Upper lobe of left lung (tissue), 6 donors: ENCODE measurements at places on chromosomes 4 and X. TPM values are rescaled to one million over a fixed set of nuclear protein-coding genes. Genes with fewer than 3 reads are reported as not detected.

DNA sequence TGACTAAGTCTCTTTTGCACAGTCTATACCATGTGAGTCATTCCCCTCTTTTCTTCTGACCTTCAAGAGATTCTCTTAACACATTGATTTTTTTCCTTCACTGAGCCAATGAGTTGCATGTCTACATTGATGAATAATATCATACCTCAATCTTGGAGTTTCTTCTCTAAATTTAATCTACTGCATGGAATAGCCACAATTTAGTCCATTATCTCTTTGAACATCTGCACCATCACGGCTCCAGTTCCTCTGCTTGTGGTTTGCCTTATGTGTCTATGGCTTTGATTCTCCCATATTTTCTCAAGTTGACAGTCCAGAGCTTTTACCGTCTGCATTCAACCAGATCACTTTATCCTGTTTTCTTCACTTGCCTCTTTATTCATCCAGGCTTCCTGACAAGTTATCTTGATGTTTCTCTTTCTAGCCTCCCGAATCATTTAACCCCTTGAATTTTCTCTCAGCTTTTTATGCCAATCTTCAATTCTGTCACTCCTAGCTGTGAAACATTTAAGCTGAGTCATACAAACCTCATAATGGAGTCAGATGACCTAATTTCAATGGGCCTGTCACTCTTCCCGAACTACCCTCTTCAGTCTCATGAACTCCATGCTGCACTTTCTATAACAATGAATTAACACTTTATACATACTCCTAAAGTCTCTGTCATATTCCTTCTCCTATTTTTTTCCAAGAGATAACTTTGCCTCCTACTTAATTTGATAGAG lies 222.3 kb downstream of the CPE start:
- no peaks in the 10 kb centered on the region for H3K4me1 ChIP-seq
- H3K4me3 ChIP-seq = no peak overlapping the region
- no peak for DNase-seq
- no peak overlapping the region for H3K27ac ChIP-seq
- H3K36me3 ChIP-seq = no peaks in the 10 kb centered on the region
- no peaks in the 10 kb centered on the region for H3K27me3 ChIP-seq

- H3K4me1 ChIP-seq = no peaks in the 10 kb centered on the region
- H3K4me3 ChIP-seq = no peak overlapping the region
- no peaks in the 10 kb centered on the region for H3K27me3 ChIP-seq
- H3K36me3 ChIP-seq = no peaks in the 10 kb centered on the region
- H3K27ac ChIP-seq = no peak overlapping the region
Measured at GRCh38 chrX:15564981-15565579, 35.7 kb downstream of the ACE2 start.

DNA sequence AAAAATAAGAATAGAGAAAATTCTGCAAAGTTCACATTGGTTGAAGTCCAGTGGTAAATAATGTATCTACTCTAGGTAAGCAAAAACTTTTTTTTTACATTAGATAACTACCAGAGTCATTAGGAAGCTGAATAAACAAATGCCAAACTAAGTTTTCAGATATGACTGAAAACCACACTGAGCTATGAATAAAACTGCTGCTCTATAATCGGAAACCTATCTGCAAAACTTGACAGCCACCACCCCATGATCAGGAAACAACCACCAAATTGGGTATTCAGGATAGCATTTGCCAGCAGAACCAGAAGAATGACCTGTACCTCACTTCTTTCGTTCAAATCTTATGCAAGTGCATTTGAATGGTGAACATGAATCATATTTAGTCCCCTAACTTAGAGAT lies 173.0 kb upstream of the TET2 start:
- no peaks in the 10 kb centered on the region for H3K27me3 ChIP-seq
- no peaks in the 10 kb centered on the region for H3K4me1 ChIP-seq
- no peak overlapping the region for H3K27ac ChIP-seq
- no peak overlapping the region for H3K4me3 ChIP-seq
- H3K36me3 ChIP-seq = no peaks in the 10 kb centered on the region

- H3K27ac ChIP-seq = peak overlapping the region; percentile 62
- H3K4me3 ChIP-seq = no peak overlapping the region
- DNase-seq = no peak
- peaks cover 7% of the 10 kb centered on the region for H3K4me1 ChIP-seq
- no peaks in the 10 kb centered on the region for H3K36me3 ChIP-seq
Measured at GRCh38 chrX:21972721-21973120, 32.2 kb downstream of the SMS start.

Gene CXCL1
- total RNA-seq = 40.0 TPM

- no peak for DNase-seq
- no peak overlapping the region for H3K4me3 ChIP-seq
- no peaks in the 10 kb centered on the region for H3K27me3 ChIP-seq
- H3K36me3 ChIP-seq = no peaks in the 10 kb centered on the region
- no peak overlapping the region for H3K27ac ChIP-seq
Measured at GRCh38 chr4:100938698-100939097, 408.6 kb downstream of the PPP3CA start.

- no peaks in the 10 kb centered on the region for H3K27me3 ChIP-seq
- no peak for DNase-seq
- no peak overlapping the region for H3K27ac ChIP-seq
Measured at GRCh38 chrX:145751943-145752342, 65.7 kb upstream of the SLITRK2 start.

DNA sequence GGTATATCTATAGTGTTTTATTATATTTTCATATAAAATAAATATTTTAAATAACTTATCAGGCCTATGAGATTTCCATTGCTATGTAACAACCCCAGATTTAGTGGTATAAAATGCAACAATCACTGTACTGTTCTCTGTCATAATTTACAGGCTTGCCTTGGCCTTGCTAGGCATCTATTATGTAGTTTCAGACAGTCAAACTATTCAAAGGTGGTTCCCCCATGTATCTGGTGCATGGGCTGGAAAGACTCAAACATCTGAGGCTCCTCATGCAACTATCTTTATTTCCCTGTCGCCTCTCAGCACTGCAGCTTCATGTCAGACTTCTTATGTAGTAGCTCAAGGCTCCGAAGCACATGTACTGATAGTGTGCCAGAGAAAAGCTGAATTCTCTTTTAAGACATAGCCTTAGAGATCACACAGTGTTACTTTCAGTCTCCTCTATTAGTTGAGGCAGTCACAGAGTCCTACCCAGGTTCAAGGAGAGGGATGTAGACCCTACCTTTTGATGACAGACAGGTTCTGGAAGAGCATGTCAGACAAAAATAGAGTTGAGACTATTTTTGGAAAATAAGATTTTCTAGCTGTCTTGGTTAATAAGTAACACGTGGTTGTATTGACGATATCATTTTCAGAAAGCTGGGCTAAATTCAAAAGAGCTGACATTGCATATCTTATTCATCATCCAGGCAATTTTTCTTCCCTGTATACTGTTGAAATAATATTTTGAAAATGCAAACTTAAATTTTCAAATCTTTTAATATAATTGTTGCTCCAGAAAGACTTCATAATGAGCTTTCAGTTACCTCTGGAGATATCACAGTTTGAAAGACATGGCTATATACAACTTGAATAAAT lies 19.4 kb downstream of the MTTP start:
- H3K27me3 ChIP-seq = no peaks in the 10 kb centered on the region
- no peaks in the 10 kb centered on the region for H3K36me3 ChIP-seq
- no peak for DNase-seq
- no peaks in the 10 kb centered on the region for H3K4me1 ChIP-seq

DNA sequence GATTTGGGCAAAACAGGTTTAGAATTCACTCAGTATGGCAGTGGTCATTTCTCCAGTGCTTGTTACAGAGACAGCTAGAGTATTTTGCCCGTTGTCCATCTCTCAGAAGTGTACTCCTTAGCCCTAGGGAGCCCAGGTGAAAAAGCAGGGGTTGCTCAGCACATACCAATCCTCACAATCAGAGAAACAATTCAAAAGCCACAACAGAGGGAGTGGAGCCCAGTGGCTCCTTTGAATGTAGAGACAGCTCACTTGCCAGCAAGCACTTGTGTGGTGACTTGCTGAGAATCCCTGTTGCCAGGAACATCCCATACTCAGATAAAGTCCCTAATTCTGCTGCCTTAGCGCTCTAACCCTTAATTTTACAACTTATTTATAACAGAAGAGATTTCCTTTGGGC lies 1488.3 kb downstream of the RPA4 start:
- H3K4me1 ChIP-seq = no peaks in the 10 kb centered on the region
- H3K4me3 ChIP-seq = no peak overlapping the region
- no peaks in the 10 kb centered on the region for H3K27me3 ChIP-seq
- no peak overlapping the region for H3K27ac ChIP-seq
- no peaks in the 10 kb centered on the region for H3K36me3 ChIP-seq

GRCh38 chr4:44447563-44448504 lies 775 bp downstream of the KCTD8 start:
- no peaks in the 10 kb centered on the region for H3K36me3 ChIP-seq
- peaks cover 32% of the 10 kb centered on the region for H3K27me3 ChIP-seq
- peak; percentile 81 for DNase-seq
- peak overlapping the region; percentile 46 for H3K4me3 ChIP-seq

Gene LARP7
- 46.0 TPM for total RNA-seq

Gene RIPPLY1
- total RNA-seq = not detected

DNA sequence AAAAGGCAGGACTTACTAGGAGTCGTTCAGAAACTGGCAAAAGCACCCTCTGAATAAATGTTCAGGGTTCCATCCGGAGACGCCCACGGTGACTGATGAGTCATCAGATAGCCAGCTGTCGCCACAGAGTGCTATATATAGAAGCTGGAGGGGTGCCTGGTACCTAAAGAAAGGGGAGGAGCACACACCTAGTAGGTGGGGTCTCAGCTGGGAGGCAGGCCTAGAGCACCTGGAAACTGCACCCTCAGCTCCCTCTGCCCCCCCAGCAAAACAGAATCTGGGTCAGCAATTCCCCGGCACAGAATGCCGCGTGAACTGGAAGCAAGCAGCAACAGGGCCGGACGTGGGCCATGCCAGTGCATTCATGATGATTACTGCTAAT lies 242.0 kb downstream of the BCOR start:
- no peak overlapping the region for H3K4me3 ChIP-seq
- H3K27me3 ChIP-seq = no peaks in the 10 kb centered on the region

GRCh38 chr4:124455671-124456070 lies 256.9 kb downstream of the ANKRD50 start:
- DNase-seq = no peak
- no peak overlapping the region for H3K27ac ChIP-seq
- H3K27me3 ChIP-seq = no peaks in the 10 kb centered on the region
- no peak overlapping the region for H3K4me3 ChIP-seq
- H3K36me3 ChIP-seq = no peaks in the 10 kb centered on the region

- peaks cover 15% of the 10 kb centered on the region for H3K4me1 ChIP-seq
- H3K27ac ChIP-seq = peak overlapping the region; percentile 59
- no peaks in the 10 kb centered on the region for H3K27me3 ChIP-seq
- H3K4me3 ChIP-seq = no peak overlapping the region
- no peak for DNase-seq
Measured at GRCh38 chrX:71102292-71102691, 4.2 kb downstream of the CXorf65 start.

- no peak overlapping the region for H3K27ac ChIP-seq
- no peaks in the 10 kb centered on the region for H3K27me3 ChIP-seq
- DNase-seq = no peak
- no peaks in the 10 kb centered on the region for H3K36me3 ChIP-seq
- no peaks in the 10 kb centered on the region for H3K4me1 ChIP-seq
- no peak overlapping the region for H3K4me3 ChIP-seq
Measured at GRCh38 chr4:35038845-35039244, 1205.5 kb downstream of the ARAP2 start.

DNA sequence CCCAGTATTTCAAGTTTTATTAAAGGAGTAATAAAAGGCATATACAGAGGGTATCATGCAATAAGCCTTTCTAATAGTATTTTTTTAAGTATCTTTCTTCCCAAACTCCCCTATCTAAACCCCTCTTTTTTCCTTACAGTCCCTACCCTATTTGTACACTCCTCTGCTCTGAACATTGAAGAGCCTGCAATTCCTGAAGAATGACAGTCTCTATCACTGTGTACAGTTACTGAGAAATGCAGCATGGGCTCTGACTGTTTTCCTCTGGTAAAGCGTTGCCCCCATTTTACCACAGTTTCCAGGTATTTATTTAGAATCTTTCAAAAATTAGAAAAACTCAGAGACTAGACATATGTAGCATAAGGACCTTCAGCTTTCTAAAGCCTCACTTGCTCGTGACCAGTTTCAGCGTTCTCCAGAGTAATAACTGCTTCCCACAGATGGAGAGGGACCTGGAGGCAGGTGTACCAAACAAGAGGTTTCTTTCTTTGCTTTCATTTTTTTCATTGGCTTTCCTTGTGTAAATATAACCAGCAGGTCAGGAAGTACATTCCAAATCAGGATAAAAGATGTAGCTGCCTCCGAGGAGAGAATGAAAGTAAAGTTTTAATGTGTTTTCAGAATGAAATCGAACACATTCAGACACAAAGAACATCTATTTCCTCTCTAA lies 230.8 kb downstream of the CFAP299 start:
- no peaks in the 10 kb centered on the region for H3K27me3 ChIP-seq
- H3K27ac ChIP-seq = no peak overlapping the region
- H3K4me1 ChIP-seq = no peaks in the 10 kb centered on the region
- no peak for DNase-seq
- no peaks in the 10 kb centered on the region for H3K36me3 ChIP-seq

Gene HSFX3
- total RNA-seq = not detected

Gene ENPEP
- 4.8 TPM for total RNA-seq

- H3K27ac ChIP-seq = no peak overlapping the region
- DNase-seq = no peak
- H3K4me3 ChIP-seq = no peak overlapping the region
- no peaks in the 10 kb centered on the region for H3K4me1 ChIP-seq
- no peaks in the 10 kb centered on the region for H3K36me3 ChIP-seq
Measured at GRCh38 chr4:30919458-30919857, 199.3 kb downstream of the PCDH7 start.

Gene PDCL2
- not detected for total RNA-seq

Gene MAGEB10
- not detected for total RNA-seq

DNA sequence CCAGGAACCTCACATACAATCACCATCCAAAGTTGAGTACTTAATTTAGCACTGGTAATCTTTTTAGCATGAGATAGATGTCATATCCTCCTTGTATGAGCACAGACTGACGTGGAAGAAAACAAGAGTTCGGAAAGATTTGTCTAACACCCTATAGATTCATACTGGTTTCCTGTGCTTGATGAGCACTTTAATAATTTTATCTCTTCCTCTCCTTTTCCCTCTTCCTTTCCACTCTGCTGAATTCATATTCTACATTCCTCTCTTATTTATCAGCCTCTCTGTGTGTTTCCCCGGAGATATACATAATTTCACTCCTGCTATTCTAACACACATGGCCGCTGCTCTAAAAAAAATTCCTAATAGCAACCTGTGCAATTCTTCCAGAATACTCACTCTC lies 273.9 kb downstream of the AFF2 start:
- no peak overlapping the region for H3K4me3 ChIP-seq
- H3K27me3 ChIP-seq = no peaks in the 10 kb centered on the region
- H3K27ac ChIP-seq = no peak overlapping the region
- no peak for DNase-seq

Gene POF1B
- 1.0 TPM for total RNA-seq
